ENCODE measurements at places on chromosomes 12 and 14. TPM values are rescaled to one million over a fixed set of nuclear protein-coding genes. Genes with fewer than 3 reads are reported as not detected.

SERPINA4 gene
- not detected for total RNA-seq

NPFF gene
- total RNA-seq = not detected

MYH7 gene
- total RNA-seq = not detected

MNAT1 gene
- 66.9 TPM for total RNA-seq

- no peak for DNase-seq
Observed at GRCh38 chr12:13229504-13229903, 33.0 kb downstream of the EMP1 start.

DNA sequence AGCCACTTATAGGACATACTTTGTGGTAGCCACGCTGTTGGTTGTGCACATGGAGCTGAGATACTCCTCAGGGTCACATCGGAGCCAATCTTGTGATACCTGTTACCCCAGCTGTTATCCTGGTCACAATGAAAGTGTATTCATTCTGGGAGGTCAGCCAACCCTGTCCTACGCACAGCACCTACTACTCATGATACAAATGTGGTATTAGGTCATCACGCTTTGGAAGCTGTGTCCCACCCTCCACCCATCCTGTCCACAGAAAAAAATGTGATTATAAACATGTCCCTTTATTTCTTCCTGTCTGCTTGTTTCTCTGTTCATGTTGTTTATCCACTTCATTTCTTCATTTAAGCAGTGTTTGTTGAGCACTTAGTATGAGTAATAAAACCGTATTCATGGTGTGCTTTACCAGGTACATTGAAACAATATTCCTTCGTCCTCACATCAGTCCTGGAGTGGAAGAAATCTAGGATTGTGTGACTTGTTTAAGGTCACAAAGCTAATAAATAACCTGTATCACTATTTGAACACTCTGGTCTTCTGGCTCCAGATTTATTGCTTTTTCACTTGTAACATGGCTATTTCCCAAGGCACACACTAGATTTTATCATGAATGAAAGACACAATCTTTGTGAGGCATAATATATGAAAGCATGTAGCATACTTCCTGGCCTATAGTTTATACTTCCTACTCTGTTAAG is 73.1 kb downstream of the DERA start:
- DNase-seq = no peak

DNA sequence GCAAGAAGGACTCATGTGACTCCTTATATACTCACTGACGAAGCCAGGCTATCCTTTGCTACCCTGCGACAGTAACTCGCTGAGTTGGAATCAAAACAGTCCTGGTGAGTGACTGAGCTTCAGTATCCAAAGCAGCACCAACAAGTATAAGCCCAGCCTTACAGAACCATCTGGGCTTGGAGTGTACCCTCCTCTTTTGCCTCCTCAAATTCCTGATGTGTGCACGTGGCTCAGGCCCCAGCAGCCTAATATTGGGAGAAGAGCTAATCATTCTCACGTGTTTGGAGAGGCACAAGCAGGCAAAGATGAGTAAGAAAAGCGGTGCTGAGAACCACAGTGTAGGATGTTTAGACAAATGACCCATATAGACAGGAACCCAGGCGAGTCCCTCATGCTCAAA is 34.4 kb downstream of the PPTC7 start:
- DNase-seq = no peak

DNA sequence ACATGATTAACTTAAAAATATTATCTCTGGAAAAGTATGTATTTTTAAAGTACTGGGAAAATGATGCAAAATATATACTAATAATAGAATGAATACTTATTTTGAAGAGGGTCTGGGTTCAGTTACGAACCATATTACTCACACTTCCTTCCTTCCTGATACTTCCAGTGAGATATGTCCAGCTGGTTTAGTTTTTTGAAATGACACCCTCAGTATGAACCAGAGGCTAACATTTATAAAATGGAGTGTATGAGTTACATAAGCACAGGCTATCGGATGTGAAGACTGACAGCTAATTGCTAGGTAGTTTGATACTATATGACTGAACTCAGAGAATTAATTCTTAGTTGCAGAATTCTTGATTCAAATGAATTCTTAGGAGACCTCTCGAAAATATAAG is 122.9 kb downstream of the OTOGL start:
- peak; percentile 48 for DNase-seq

DNA sequence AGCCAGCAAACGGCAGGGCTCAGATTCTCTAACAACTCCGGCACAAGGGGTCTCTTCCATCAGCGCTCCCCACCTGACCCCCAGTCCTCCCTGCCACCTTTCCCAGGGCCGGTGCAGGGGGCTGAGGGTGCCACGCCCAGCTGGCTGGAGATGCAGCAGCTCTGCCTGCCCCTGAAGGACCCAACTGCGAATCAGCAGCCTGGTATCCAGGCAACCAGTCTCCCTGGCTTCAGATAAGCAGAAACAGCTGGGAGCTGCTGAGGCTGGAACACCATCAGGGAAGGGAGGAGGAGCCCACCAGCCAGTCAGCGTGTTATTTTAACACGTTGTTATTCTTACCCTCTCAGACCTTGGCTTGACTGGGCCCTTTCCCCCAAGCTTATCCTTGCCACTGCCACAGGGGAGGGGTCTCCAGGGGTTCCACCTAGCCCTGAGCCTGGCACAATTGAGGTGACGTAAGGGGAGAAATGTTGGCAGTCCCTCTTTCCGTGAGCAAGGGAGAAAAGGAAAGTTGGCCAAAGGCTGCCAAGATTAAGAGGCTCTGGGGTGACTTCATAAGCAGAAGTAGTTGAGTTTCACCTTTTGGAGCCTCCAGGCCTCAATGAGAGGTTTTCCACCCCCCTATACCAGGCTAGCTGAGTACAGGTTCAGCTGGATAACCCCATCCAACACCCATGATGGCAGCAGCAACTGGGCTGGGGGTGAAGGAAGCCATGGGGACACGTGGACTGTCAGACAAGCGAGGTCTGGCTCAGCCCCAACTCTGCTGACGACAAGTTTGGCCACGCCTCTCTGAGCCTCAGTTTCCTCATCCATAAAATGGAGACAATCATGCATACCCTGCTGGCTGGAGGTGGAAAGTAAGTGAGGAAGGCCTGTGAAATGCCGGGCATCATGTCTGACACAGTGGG is 91.1 kb downstream of the IRF2BPL start:
- peak; percentile 40 for DNase-seq

DNA sequence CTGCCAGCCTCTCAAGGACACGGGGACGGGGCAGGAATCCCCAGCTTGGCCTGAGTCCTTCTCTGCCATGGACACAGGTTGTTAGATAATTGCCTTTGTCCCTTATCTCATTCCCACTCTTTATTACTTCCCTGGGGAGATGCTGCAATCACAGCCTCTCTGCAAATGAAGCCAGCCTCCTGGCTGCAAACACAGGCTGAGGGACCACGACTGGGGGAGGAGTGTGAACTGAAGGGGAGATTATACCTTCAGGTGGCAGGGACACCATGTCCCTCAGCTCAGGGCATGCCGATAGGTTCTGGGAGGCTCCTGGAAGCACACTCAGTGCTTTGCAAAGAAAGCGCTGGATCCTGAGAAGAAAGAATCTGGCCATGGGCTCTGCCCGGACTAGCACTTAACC is 16.1 kb upstream of the CHGA start:
- no peak for DNase-seq
